Naive thymus-derived CD4-positive, alpha-beta T cell (primary cell): ENCODE measurements at places on chromosomes 3 and 15. TPM values are rescaled to one million over a fixed set of nuclear protein-coding genes. Genes with fewer than 3 reads are reported as not detected.
A peak's percentile ranks its signal among the peaks of the same experiment; 100 is the strongest.

DNA sequence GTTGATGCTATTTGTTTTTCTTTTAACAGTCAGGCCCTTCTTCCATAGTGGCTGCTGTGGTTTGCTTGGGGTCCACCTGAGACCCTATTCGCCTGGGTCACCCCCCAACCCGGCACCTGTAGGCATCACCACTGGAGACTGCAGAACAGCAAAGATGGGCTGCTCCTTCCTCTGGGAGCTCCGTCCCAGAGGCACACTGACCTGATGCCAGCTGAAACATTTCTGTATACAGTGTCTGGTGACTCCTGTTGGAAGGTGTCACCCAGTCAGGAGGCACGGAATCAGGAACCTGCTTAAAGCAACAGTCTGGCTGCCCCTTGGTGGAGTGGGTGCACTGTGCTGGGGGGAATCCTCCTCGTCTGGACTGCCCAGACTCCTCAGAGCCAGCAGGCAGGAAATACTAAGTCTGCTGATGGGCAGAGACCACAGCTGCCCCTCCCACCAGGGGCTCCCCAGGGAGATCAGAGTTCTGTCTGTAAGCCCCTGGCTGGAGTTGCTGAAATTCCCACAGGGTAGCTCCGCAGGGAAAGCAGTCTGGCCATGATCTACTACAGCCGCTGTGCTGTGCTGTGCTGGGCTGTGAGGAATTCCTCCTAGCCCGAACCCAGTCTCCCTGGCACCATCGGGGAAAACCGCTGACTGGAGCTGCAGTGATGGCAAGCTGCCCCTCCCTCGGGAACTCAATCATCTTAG, 248.2 kb downstream of the TBC1D5 start:
- H3K4me1 ChIP-seq, result no peaks in the 10 kb centered on the region
- H3K4me3 ChIP-seq, result no peak overlapping the region
- no peaks in the 10 kb centered on the region for H3K36me3 ChIP-seq
- no peak overlapping the region for H3K27ac ChIP-seq
- H3K27me3 ChIP-seq, result no peaks in the 10 kb centered on the region
- DNase-seq, result no peak

DNA sequence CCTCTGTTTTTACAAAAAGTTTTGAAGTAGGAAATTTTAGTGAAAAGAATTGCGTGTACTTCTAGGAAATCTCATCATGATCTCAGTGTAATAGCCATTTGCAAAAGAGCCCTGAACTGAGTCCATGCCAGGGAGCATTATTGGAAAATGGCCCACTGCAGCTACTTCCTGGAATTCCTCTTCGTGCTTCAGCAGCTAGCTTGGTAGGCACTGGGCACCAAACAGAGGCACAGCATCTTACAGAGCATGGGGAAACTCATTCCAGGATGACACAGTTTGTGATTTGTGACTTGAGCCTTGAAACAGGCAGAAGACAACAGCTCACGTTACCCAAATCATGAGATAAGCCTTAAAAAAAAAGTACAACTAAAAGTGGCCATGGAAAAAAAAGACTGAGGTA, 179.1 kb downstream of the WDR72 start:
- H3K36me3 ChIP-seq, result no peaks in the 10 kb centered on the region
- no peak overlapping the region for H3K4me3 ChIP-seq
- no peak overlapping the region for H3K27ac ChIP-seq
- H3K27me3 ChIP-seq, result no peaks in the 10 kb centered on the region

GRCh38 chr3:154137036-154137435, 15.8 kb downstream of the ARHGEF26 start:
- DNase-seq, result no peak
- no peaks in the 10 kb centered on the region for H3K27me3 ChIP-seq
- H3K4me3 ChIP-seq, result no peak overlapping the region
- H3K36me3 ChIP-seq, result no peaks in the 10 kb centered on the region
- H3K27ac ChIP-seq, result no peak overlapping the region
- H3K4me1 ChIP-seq, result no peaks in the 10 kb centered on the region

DNA sequence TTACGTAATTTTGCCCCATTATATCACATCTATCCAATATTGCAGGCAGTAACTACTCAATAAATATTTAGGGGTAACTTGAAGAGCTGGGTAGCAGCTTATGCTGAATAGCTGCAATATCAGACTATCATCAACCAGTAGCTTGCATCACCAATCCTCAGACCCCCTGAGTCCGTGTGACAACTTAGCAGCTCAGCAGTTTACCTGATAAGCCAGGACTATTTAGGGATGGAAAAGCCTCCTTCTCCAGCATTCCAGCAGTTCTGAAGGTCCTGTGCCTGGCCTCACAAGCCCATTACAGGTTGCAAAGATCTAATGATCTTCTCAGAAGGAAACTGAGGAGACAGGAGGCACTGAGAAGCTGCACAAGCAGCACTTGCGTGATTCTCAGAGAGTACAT, 32.9 kb downstream of the RORA start:
- DNase-seq, result no peak
- no peaks in the 10 kb centered on the region for H3K36me3 ChIP-seq
- H3K4me1 ChIP-seq, result no peaks in the 10 kb centered on the region
- H3K4me3 ChIP-seq, result no peak overlapping the region
- H3K27ac ChIP-seq, result no peak overlapping the region

GRCh38 chr3:134368751-134369105, 5.5 kb downstream of the AMOTL2 start:
- no peak overlapping the region for H3K4me3 ChIP-seq
- H3K36me3 ChIP-seq, result no peaks in the 10 kb centered on the region
- no peak for DNase-seq
- H3K27me3 ChIP-seq, result no peaks in the 10 kb centered on the region
- no peak overlapping the region for H3K27ac ChIP-seq
- H3K4me1 ChIP-seq, result peaks cover 15% of the 10 kb centered on the region

GRCh38 chr3:33612607-33613006, 105.4 kb downstream of the CLASP2 start:
- no peaks in the 10 kb centered on the region for H3K4me1 ChIP-seq
- peaks cover 5% of the 10 kb centered on the region for H3K36me3 ChIP-seq
- no peak overlapping the region for H3K27ac ChIP-seq
- no peak for DNase-seq

DNA sequence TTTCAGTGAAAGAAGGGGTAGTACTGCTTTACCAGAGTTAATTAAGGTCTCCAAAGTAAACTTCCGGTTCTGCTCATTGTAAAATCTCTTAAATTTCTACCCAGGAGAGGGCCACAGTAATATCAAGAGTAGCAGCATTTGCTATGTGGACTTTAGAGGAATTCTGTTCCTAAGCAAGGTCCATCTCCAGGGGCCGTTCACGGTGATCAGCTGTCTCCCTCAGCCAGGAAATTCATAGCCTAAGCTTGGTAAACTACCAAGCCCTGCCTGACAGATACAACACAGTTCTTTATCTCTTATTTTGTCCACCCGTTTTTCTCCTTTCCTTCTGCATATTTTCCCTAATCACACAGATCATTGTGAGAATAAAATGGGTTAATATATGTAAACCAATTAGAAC, 2.3 kb downstream of the DUT start:
- peaks cover 13% of the 10 kb centered on the region for H3K4me1 ChIP-seq
- peaks cover 12% of the 10 kb centered on the region for H3K36me3 ChIP-seq
- no peak overlapping the region for H3K4me3 ChIP-seq
- no peak overlapping the region for H3K27ac ChIP-seq

- no peak overlapping the region for H3K27ac ChIP-seq
- no peak for DNase-seq
- H3K36me3 ChIP-seq, result no peaks in the 10 kb centered on the region
- peaks cover 4% of the 10 kb centered on the region for H3K4me1 ChIP-seq
Observed at GRCh38 chr3:31377045-31377642, 155.6 kb upstream of the STT3B start.

GRCh38 chr15:67585681-67586080, 43.2 kb downstream of the MAP2K5 start:
- no peaks in the 10 kb centered on the region for H3K4me1 ChIP-seq
- no peak overlapping the region for H3K27ac ChIP-seq
- no peak for DNase-seq
- no peak overlapping the region for H3K4me3 ChIP-seq
- no peaks in the 10 kb centered on the region for H3K36me3 ChIP-seq
- H3K27me3 ChIP-seq, result no peaks in the 10 kb centered on the region

GRCh38 chr3:125213364-125213755, 812 bp upstream of the SLC12A8 start:
- no peak for DNase-seq
- H3K36me3 ChIP-seq, result no peaks in the 10 kb centered on the region
- no peak overlapping the region for H3K4me3 ChIP-seq

DNA sequence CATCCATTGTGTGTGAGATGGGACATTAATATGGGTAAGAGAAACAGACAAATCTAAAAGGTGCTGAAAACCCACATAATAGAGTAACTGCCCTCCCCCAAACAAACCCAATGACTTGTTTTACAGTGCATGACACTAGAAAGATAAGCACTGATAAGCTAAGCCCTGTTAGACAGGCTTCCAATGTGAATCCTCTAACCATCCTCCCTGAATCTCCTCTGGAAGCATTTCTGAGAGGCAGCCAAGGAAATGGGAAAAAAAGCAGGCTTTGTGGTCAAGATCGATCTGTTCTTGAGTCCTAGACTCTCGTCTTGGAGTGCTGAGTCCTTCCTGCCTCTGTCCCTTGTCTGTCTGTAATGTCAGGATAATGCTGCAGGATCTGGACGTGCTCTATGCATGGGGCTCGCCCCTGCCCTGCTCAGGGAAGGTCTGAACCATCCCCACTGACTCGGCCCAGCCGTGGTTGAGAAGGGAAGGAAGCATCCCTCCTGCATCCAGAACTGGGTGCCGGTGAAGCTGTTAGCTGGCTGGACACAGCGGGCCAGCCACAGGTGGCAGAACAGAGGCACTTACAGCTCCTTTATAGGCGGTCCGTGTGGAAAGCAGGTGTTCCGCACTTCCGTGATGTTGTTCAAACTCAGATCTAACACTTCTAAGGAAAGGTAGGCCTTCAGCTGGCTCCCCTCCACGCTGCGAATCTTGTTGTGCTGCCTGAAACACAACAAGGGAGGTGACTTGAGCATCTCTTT, 84.1 kb downstream of the LRIG1 start:
- H3K4me1 ChIP-seq, result no peaks in the 10 kb centered on the region
- no peak overlapping the region for H3K4me3 ChIP-seq
- H3K36me3 ChIP-seq, result peaks cover 2% of the 10 kb centered on the region
- no peak for DNase-seq
- H3K27ac ChIP-seq, result no peak overlapping the region

- no peaks in the 10 kb centered on the region for H3K36me3 ChIP-seq
- H3K27me3 ChIP-seq, result no peaks in the 10 kb centered on the region
- no peaks in the 10 kb centered on the region for H3K4me1 ChIP-seq
- H3K4me3 ChIP-seq, result no peak overlapping the region
- no peak overlapping the region for H3K27ac ChIP-seq
Observed at GRCh38 chr15:77768107-77768506, 135.4 kb upstream of the LINGO1 start.

DNA sequence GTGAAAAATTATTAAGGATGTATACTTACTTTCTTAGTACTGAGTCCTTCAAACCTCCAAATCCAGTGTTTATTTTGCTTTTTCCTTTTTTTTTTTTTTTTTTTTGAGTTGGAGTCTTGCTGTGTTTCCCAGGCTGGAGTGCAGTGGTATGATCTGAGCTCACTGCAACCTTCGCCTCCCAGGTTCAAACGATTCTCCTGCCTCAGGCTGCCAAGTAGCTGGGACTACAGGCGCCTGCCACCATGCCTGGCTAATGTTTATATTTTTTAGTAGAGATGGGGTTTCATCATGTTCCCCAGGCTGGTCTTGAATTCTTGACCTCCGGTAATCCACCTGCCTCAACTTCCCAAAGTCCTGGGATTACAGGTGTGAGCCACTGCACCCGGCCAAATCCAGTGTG, 67.5 kb downstream of the KAT2B start:
- no peak overlapping the region for H3K4me3 ChIP-seq
- H3K4me1 ChIP-seq, result peaks cover 39% of the 10 kb centered on the region
- no peaks in the 10 kb centered on the region for H3K27me3 ChIP-seq
- no peak overlapping the region for H3K27ac ChIP-seq
- peaks cover 8% of the 10 kb centered on the region for H3K36me3 ChIP-seq

- H3K4me3 ChIP-seq, result peak overlapping the region; percentile 96
- H3K27me3 ChIP-seq, result no peaks in the 10 kb centered on the region
- H3K27ac ChIP-seq, result peak overlapping the region; percentile 95
- peaks cover 6% of the 10 kb centered on the region for H3K36me3 ChIP-seq
- H3K4me1 ChIP-seq, result peaks cover 20% of the 10 kb centered on the region
- DNase-seq, result no peak
Observed at GRCh38 chr3:143002083-143002712, 828 bp downstream of the U2SURP start.

- H3K4me1 ChIP-seq, result peaks cover 32% of the 10 kb centered on the region
- no peak for DNase-seq
- H3K4me3 ChIP-seq, result no peak overlapping the region
- H3K36me3 ChIP-seq, result no peaks in the 10 kb centered on the region
- H3K27ac ChIP-seq, result no peak overlapping the region
Observed at GRCh38 chr3:149003653-149004305, 12.4 kb downstream of the GYG1 start.

DNA sequence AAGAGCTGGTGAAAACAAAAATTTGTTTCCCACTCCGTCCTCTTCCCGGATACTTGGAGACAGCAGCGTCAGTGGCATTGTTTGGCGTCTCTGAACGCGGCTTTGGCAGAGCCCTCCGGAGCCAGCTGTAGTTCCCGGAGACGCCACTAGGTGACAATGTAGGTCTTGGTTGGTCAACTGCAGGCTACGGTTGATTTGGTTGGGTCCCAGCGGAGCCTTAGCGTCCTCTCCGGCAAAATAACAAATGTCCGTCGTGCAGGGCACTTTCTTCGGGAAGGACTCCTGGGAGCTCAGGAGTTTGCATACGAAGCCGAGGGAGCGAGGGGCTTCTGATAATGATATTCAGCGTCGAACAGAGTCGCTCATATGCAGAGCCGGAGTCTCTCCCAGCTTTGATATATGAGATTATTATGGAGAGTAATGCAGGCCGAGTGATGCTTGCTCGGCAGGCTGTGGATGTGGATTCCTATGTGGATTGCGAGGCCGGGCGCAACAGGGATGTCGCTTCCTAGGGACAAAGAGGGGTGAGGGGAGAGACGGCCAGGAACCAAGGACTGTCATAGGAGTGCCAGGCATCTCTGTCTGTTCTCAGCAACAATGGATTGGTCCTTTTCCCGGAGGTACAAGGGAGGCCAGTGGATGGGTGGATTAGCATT, 74.8 kb downstream of the IL20RB start:
- H3K27me3 ChIP-seq, result no peaks in the 10 kb centered on the region
- DNase-seq, result peak; percentile 63
- no peaks in the 10 kb centered on the region for H3K4me1 ChIP-seq
- H3K4me3 ChIP-seq, result peak overlapping the region; percentile 55

- no peaks in the 10 kb centered on the region for H3K4me1 ChIP-seq
- H3K27me3 ChIP-seq, result no peaks in the 10 kb centered on the region
- DNase-seq, result no peak
- no peak overlapping the region for H3K4me3 ChIP-seq
- no peak overlapping the region for H3K27ac ChIP-seq
Observed at GRCh38 chr3:89227634-89228033, 120.2 kb downstream of the EPHA3 start.

- no peaks in the 10 kb centered on the region for H3K36me3 ChIP-seq
- no peak overlapping the region for H3K27ac ChIP-seq
- no peaks in the 10 kb centered on the region for H3K27me3 ChIP-seq
- DNase-seq, result no peak
- no peaks in the 10 kb centered on the region for H3K4me1 ChIP-seq
- no peak overlapping the region for H3K4me3 ChIP-seq
Observed at GRCh38 chr15:60787837-60788691, 309.1 kb upstream of the ICE2 start.

Gene CLDN18
- not detected for total RNA-seq

Gene LYZL4
- not detected in 2 replicates for total RNA-seq

Gene B3GALNT1
- total RNA-seq, result 1.3 TPM

Gene C3orf20
- total RNA-seq, result 0.11 TPM

Gene SLC28A1
- not detected for total RNA-seq

Gene BCHE
- not detected in 2 replicates for total RNA-seq

Gene TGM4
- total RNA-seq, result not detected in 2 replicates
